ENCODE measurements at places on chromosomes 2 and 18.

DNA sequence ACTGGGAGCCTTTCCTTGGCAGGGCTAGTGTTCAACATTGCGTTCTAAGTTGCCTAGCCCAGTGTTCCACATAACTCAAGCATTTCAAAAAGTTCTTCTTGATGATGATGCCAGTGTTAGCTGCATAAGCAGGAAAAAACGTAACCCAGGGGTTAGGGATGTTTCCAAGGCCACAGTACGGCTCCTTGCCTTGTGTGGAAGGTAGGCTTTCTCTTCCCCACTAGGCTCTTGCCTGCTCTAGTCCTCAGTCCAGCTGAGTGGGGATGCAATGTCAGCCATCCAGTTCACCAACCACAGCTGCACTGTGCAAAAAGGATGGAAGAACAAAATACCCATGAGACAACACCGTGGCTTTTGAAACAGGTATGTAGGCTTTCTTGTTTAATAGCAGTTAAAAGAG, 28.0 kb upstream of the CYP26B1 start:
- no peak for DNase-seq

DNA sequence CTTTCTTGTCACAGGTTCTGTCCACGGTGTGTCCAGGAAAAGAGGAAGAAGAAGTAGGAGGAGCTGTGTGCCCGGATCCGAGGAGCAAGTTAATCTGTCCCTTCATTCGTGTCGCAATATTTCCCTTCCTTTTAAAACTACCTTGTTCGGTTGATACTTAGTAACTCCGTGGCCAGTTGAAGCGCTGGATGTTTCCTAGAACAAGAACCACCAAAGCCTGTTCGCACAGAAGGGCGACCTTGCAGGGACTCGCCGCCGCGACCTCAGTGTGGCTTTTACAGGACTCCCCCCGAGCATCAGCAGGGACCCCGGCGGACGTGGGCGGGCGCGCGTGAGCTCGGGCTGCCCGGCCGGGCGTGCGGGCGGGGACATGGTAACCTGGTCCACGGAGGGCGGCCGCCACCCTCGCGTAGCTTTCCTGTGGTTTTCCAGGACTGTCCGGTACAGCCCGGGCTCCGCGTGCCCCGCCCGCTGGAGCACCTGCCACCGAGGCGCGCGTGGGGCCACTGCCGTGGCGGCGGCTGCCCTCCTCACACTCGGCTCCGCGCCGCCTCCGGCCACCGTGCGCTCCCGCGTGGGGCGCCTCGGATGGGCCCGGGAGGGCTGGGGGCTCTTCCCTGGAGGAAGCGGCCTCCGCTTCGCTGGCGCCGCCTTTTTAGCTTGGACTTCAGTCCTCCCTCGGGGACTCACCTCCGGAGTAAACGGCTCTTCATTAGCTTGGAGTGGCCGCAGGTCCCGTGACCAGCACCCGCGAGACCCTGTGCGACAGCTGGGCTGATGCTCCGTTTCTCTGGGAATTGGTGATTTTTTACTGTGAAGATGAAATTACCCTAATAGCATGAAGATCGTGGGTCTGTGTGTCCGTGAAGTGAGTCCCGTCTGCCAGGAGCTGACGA, 9.2 kb upstream of the D2HGDH start:
- no peak for DNase-seq

DNA sequence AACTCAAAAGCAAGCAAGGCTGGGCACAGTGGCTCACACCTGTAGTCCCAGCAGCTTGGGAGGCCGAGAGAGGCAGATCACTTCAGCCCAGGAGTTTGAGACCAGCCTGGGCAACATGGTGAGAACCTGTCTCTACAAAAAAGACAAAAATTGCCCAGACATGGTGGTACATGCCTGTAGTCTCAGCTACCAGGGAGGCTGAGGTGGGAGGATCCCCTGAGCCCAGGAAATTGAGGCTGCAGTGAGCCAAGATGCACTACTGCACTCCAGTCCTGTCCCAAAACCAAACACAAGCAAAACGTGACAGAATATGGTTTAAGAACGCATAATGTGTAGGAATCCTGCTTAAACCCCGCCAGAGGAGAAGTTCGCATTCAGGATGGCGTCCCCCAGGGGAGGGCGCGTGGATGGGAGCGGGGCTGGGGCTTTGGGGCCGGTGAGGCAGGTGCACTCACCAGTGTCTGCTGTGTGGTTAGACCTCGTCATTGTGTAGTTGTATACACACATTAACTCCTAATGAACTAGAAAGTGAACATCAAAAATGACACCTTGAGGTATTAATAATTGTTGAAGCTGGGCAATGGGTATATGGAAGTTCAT, 5.4 kb downstream of the COLEC11 start:
- no peak for DNase-seq

DNA sequence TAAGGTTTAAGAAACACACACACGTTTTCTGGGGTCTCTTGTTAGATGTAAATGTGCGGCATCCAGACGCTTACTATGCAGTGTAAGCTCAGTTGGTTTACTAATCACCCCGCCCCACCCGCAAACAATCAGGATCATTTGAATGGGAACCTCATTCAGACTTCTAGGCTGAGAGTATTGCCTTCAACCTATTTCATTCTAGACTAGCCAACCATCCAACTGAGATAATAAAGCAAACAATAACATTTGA, 1.3 kb upstream of the FIGN start:
- DNase-seq = no peak

DNA sequence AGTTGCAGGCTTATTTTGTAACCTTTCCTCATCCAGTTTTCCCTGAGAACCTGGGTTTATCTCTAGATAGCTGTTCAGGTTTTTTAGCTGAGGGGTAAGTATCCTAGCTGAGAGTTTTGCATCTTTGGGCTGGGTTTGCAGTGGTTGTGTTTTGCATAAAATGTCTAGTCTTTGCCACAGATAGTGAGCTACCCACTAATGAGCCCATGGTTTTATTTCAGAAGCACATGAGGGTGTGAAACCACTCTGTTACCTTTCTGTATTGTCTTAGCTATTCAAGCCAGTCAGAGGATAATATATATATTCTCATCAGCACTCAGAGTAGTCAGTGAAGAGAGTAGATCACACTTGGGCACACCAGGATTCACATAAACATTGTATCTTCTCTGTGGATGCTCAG, 24.6 kb upstream of the TXNDC2 start:
- no peak for DNase-seq

DNA sequence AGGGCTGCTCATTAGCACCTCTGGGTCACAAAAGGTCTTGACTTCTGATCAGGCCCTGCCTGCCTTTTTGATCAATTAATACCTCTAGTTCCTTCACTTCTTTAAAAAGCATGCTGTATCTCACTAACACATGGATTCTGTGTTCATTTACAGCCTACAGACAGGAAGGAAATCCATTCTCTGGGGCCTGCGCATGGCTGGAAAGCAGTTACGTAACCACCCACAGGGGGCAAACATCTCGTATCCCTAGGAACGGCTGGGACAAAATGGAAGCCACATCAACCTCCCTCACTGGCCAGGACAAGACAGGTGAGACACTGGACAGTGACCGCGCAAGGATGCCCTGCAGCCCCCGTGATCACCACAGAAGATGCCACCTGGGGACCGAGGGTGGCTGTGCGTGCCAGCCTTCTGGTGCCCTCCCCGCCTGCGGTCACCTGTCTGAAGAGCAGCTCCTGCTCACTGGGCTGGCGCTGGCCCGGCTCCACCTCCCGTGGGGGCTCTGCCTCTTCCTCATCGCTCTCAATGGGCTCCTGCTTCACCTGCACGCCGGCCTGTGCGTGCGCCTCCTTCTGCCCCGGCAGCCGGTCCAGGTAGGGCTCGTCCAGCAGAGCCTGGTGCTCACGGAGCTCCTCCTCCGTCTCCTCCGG, 266.9 kb downstream of the TWIST2 start:
- no peak for DNase-seq
